Activated CD4-positive, alpha-beta memory T cell treated with anti-CD3 and anti-CD28 coated beads, Interleukin-2, amount 10 ng/mL, durations not matched to agents 7 days and 5 days (primary cell): ENCODE measurements at places on chromosomes 3 and 15.

- DNase-seq: no peak
Measured at GRCh38 chr3:195185583-195185982, 85.4 kb downstream of the XXYLT1 start.

DNA sequence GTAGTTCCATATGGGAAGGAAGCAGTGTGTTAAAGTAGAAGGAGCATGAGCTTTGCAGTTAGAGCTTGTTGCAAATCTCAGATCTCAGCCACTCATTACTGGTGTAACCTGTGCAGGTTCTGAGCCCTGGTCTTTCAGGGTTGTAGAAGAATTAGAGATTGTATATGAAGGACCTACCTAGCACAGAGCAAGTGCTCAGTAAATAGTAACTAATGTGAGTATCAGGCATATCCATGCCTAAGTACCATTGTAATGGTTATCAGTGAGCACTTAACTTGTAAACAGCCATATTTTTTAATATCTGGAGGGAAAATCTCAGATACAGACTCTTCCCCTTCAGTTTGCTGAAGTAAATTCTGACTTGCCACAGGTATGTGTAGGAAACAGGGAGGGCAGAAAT is 59.3 kb downstream of the MAP6D1 start:
- no peak for DNase-seq

GRCh38 chr3:150414959-150415358 is 6.9 kb downstream of the TSC22D2 start:
- no peak for DNase-seq

DNA sequence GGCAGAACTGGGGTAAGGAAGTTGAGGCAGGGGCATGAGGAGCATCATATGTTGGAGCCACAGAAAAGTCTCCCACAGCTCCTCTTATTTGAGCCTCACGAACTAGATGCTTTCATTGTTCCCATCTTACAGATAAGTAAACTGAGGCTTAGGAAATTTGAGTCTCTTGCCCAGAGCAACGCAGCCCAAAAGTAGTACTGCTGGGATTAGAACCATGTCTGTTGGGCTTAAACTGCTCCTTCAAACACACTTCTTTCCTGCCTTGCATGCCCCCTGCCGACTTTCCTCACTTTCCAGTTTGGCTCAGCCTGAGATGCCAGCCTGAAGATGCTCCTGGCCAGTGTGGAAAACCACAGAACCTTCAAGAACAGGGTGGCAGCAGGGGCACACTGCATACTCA is 43.1 kb upstream of the SLC6A6 start:
- DNase-seq: no peak
